B cell (primary cell): ENCODE measurements at places on chromosomes 11 and 22.

GRCh38 chr22:45169591-45170466, 6.1 kb downstream of the NUP50 start:
- no peak for DNase-seq

GRCh38 chr11:122593473-122594420, 61.8 kb upstream of the UBASH3B start:
- no peak for DNase-seq

GRCh38 chr11:108538022-108538424, 39.8 kb upstream of the POGLUT3 start:
- DNase-seq = no peak

GRCh38 chr11:16082095-16083055, 274.0 kb downstream of the SOX6 start:
- DNase-seq = no peak

DNA sequence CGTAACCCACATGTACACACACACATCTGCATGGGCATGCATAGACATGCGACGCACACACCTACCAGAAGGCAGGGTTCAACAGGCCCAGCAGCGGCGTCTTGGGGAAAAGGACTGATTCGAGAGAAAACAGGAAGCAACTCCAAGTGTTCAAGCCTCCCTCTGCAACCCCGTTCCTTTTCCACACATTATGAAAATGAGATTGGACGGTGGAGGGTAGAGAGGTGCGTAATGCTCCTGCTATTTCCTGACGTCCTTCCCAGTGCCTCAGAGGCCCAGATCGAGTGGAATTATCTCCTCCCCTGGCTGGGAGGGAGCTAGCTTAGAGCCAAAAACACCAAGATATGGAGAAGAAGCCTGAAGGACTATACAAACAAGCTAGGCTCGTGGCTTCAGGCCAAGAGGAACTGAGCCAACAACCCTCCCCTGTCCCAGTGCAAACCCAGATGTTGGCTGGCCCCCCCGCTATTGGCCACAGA, 289.2 kb downstream of the MN1 start:
- no peak for DNase-seq

- DNase-seq = no peak
Measured at GRCh38 chr11:85355921-85356320, 271.2 kb downstream of the DLG2 start.

DNA sequence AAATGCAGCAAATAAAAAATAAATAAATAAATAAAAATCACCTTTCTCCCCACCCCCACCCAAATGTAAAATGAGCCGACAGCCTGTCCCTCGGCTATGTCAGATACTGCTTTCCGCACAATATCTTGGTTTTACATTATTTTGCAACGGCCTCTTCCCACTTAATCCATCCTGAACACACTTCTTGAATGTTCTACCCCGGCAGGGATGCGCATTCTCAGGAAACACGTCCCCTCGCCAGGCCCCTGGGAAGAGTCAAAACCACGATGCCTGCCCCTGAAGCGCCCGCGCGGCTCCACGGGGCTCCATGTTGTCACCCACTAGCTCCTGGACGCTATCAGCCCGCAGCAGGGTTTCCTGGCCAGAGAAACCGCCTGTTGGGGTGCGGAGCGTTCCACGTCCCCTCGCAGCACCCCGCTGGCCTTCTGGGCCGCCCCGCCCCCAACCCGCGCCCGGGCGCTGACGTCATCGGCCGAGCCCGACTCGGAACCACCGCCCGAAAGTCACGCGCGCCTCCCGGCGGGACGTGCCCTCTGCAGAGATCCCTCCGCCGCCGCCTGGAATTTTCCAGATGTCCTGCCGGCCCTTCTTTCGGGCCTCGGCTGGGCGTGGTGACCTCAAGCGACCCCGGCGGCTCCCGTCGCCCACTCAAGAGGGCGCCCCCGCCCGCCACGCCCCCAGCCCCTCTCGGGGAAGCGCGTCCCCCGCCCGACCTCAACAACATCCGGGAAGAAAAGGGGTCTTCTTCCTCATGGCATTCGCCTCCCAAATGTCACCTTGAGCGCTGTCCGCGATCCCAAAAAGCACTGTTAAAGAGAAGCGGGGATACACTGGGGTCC, 585 bp upstream of the NEAT1 start:
- DNase-seq = peak; percentile 94

- DNase-seq = no peak
Measured at GRCh38 chr11:23789938-23790371, 706.9 kb upstream of the LUZP2 start.

- DNase-seq = no peak
Measured at GRCh38 chr11:45102361-45102809, 44.1 kb upstream of the PRDM11 start.

- DNase-seq = no peak
Measured at GRCh38 chr11:47010179-47010578, 73.6 kb downstream of the CSTPP1 start.

DNA sequence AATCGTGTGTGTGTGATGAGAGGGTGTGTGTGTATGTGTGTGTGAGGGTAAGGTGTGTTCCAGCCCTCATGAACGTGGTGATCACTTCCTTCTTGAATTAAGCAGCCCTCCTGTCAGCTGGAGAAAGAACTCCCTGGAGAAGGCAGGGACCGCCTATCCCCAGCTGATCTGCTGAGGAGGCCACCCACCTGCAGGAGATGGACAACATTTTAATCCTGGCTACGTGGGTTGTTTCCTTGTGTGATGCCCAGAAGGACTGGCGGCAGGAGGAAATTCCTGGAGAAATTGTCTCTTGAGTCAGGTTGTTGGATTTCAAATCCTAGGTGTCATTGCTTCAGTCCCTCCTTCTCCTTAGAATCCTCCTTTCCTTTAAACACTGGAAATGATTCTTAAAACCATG, 878.8 kb downstream of the NTM start:
- DNase-seq = no peak

DNA sequence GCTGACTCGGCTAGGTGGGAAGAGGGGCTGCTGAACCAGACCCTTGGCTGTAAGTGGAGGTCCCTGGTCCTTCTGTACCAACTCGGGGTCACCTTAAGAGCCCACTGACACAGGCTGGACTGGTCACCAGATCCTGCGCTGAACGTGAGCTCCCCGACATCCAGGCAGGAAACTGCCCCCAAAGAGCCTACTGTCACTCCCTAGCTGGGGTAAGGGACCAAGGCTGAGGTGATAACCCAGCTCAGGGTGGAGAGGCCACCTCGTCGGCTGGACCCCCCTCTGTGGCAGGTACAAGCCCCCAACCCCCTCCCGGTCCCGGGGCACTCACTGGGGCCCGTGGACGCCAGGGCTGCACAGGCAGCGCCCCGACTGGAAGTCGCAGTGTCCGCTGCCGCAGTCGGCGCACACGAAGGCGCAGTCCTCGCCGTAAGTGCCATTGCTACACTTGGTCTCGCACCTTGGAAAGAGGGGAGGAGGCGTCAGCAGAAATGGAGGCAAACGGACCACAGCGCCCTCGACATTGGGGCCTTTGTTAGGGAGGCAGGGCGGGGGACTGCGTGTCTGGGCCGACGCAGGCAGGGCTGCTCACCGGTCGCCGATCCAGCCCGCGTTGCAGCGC, 7.4 kb downstream of the SCARF2 start:
- peak; percentile 40 for DNase-seq

DNA sequence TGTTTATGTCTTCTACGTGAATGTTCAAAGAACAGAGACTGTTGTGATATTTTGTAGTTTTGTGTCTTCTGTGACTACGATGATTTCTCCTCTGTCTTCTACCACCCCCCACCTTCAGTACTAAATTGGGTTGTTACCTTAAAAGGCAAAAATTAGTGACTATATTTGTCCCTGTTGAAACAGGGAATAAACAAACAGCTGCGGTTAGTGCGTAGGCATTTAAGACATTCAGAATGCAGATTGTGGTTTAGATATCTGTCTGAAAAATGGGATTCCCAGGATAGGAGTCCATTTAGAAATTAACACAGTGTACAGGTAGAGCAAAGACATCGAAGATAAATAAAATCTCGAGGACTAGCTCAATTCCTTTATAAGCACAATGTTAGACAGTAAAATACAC, 15.6 kb upstream of the ARHGAP42 start:
- no peak for DNase-seq

- no peak for DNase-seq
Measured at GRCh38 chr11:32062540-32062939, 28.3 kb upstream of the RCN1 start.

- DNase-seq = no peak
Measured at GRCh38 chr11:84056653-84057376, 770.6 kb upstream of the CCDC90B start.
